Upper lobe of right lung (tissue), 1 donor: ENCODE measurements at places on chromosomes 11 and 22. TPM values are rescaled to one million over a fixed set of nuclear protein-coding genes. Genes with fewer than 3 reads are reported as not detected.

The UQCC3 gene
- total RNA-seq, result 5.7 TPM

GRCh38 chr11:120775986-120776951, 247.6 kb upstream of the TBCEL start:
- no peak overlapping the region for H3K4me3 ChIP-seq
- H3K27ac ChIP-seq, result no peak overlapping the region
- no peaks in the 10 kb centered on the region for H3K4me1 ChIP-seq
- no peaks in the 10 kb centered on the region for H3K27me3 ChIP-seq
- H3K36me3 ChIP-seq, result no peaks in the 10 kb centered on the region

- H3K4me3 ChIP-seq, result no peak overlapping the region
- peak overlapping the region; percentile 80 for H3K27ac ChIP-seq
- peaks cover 43% of the 10 kb centered on the region for H3K4me1 ChIP-seq
Measured at GRCh38 chr11:62439785-62440602, 21.2 kb downstream of the SCGB1A1 start.

DNA sequence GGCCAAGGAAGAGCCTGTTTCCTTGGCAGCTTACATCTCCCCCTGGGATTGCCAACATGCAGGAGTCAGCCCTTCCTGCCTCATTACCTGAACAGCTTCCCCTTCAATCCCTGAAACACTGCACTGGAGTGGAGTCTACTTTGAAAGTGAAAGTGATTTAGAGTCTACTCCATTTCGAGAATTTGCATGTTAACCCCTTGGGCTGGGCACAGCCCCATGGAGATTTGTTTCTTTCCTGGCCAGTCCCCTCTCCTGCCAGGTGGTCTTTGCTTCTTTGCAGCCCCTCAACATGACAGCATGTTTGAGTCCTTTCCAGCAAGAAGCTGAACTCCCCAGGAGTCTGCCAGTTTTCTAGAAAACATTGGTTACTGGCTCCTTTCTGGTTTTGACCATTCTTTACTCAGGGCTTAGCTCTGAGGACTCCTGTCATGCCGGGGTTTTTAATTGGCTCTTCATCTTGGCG, 59.9 kb downstream of the TRAF6 start:
- no peak for DNase-seq
- H3K36me3 ChIP-seq, result peaks cover 7% of the 10 kb centered on the region
- no peaks in the 10 kb centered on the region for H3K27me3 ChIP-seq
- H3K4me1 ChIP-seq, result peaks cover 31% of the 10 kb centered on the region
- peak overlapping the region; percentile 51 for H3K27ac ChIP-seq

The CCDC116 gene
- 0.69 TPM for total RNA-seq

GRCh38 chr11:111770581-111771134, 4.5 kb upstream of the PPP2R1B start:
- H3K4me1 ChIP-seq, result peaks cover 3% of the 10 kb centered on the region
- no peak overlapping the region for H3K4me3 ChIP-seq
- H3K27ac ChIP-seq, result no peak overlapping the region
- no peak for DNase-seq

DNA sequence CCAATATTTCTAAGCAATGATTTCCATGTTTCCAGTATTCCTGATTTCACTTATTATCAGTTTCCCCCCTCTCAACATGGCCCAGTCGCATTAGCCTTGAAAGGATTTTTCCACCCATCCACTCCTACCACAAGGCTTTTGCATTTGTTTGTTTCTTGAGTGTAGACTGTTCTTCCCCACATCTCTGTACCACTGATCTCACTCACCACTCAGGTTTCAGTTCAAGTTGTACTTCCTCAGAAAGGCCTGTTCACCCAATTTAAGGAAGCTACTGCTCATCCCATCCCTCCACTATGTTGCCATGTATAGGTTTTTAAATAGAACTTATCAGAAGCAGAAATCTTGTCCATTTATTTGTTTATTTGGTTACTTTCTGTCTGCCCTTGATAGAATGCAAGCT, 472.3 kb downstream of the FAM181B start:
- no peaks in the 10 kb centered on the region for H3K36me3 ChIP-seq
- H3K27ac ChIP-seq, result no peak overlapping the region
- H3K27me3 ChIP-seq, result no peaks in the 10 kb centered on the region
- H3K4me1 ChIP-seq, result no peaks in the 10 kb centered on the region
- no peak for DNase-seq

The UCP3 gene
- total RNA-seq, result 2.6 TPM

GRCh38 chr11:95156133-95156721, 66.6 kb downstream of the ENDOD1 start:
- peaks cover 5% of the 10 kb centered on the region for H3K4me1 ChIP-seq
- H3K27ac ChIP-seq, result no peak overlapping the region
- H3K27me3 ChIP-seq, result no peaks in the 10 kb centered on the region

GRCh38 chr11:39541945-39542351, 1917.5 kb downstream of the LRRC4C start:
- DNase-seq, result no peak
- H3K4me1 ChIP-seq, result no peaks in the 10 kb centered on the region
- no peak overlapping the region for H3K27ac ChIP-seq
- H3K36me3 ChIP-seq, result no peaks in the 10 kb centered on the region
- H3K27me3 ChIP-seq, result no peaks in the 10 kb centered on the region

The TMA7B gene
- total RNA-seq, result 0.69 TPM

The PRR5L gene
- total RNA-seq, result 24.5 TPM

GRCh38 chr22:35023692-35024363, 42.1 kb upstream of the ISX start:
- no peak overlapping the region for H3K4me3 ChIP-seq
- H3K36me3 ChIP-seq, result no peaks in the 10 kb centered on the region
- H3K27ac ChIP-seq, result no peak overlapping the region
- DNase-seq, result peak; percentile 86

GRCh38 chr11:488062-488461, 19.0 kb downstream of the RNH1 start:
- no peak for DNase-seq
- no peaks in the 10 kb centered on the region for H3K4me1 ChIP-seq
- H3K4me3 ChIP-seq, result no peak overlapping the region
- H3K36me3 ChIP-seq, result peaks cover 18% of the 10 kb centered on the region
- H3K27ac ChIP-seq, result no peak overlapping the region

DNA sequence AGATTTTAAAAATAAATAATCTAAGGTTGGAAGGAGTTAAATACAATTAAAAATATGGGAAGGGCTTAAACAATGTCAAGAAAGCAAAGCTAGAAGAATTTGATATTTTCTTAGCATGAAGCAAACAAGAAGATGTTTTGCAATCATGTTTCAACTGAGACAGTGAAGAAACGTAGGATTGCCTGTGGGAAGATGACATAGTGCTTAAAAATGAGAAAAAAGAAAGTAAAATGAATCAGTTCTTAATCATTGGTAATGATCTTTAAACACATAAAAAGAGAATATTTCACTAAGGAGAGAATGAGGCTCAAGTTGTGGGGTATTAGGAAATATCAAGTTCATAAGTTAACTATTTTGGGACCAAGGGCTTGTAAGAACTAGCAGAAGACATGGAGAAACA, 855.0 kb downstream of the METTL15 start:
- no peaks in the 10 kb centered on the region for H3K36me3 ChIP-seq
- H3K4me3 ChIP-seq, result no peak overlapping the region
- no peak for DNase-seq

GRCh38 chr11:100978939-100979338, 150.7 kb downstream of the PGR start:
- DNase-seq, result no peak
- H3K4me3 ChIP-seq, result no peak overlapping the region
- H3K36me3 ChIP-seq, result no peaks in the 10 kb centered on the region
- no peaks in the 10 kb centered on the region for H3K4me1 ChIP-seq
- H3K27ac ChIP-seq, result no peak overlapping the region

- no peaks in the 10 kb centered on the region for H3K27me3 ChIP-seq
- peaks cover 43% of the 10 kb centered on the region for H3K36me3 ChIP-seq
- DNase-seq, result peak; percentile 92
Measured at GRCh38 chr11:64777449-64778222, 706 bp downstream of the SF1 start.

The ANGPTL5 gene
- total RNA-seq, result 0.23 TPM

- no peak overlapping the region for H3K4me3 ChIP-seq
- DNase-seq, result no peak
- H3K4me1 ChIP-seq, result no peaks in the 10 kb centered on the region
- no peak overlapping the region for H3K27ac ChIP-seq
- H3K36me3 ChIP-seq, result no peaks in the 10 kb centered on the region
Measured at GRCh38 chr11:32772731-32773130, 21.7 kb downstream of the CCDC73 start.

DNA sequence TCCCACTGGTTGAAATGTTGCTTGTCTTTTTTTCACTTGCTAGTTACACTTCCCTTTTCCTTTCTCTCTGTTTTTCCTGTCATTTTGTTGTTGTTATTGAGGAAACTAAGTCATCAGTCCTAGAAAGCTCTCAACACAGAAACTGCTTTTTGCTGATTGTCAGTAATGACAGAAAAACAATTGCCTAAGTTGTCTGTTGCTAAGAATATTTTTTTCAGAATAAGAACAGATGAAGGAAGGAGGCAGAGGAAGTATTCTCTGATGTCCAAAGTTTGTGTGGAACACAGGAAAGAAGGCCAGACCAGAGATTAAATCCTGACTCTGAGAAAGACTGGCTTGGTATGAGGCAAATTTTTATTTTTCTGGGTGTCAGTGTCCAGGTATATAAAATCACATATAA, 163.3 kb downstream of the CASP12 start:
- H3K4me1 ChIP-seq, result peaks cover 4% of the 10 kb centered on the region
- H3K36me3 ChIP-seq, result no peaks in the 10 kb centered on the region
- H3K4me3 ChIP-seq, result no peak overlapping the region

GRCh38 chr11:28981381-28981780, 873.2 kb downstream of the METTL15 start:
- no peak overlapping the region for H3K4me3 ChIP-seq
- H3K36me3 ChIP-seq, result no peaks in the 10 kb centered on the region
- H3K4me1 ChIP-seq, result no peaks in the 10 kb centered on the region
- no peaks in the 10 kb centered on the region for H3K27me3 ChIP-seq
- no peak overlapping the region for H3K27ac ChIP-seq
- no peak for DNase-seq

GRCh38 chr11:69416143-69416515, 65.3 kb upstream of the LINC01488 start:
- H3K4me3 ChIP-seq, result no peak overlapping the region
- H3K27me3 ChIP-seq, result no peaks in the 10 kb centered on the region
- DNase-seq, result peak; percentile 51
- H3K27ac ChIP-seq, result no peak overlapping the region

The PTGDR2 gene
- 1.8 TPM for total RNA-seq

- H3K27ac ChIP-seq, result no peak overlapping the region
- H3K36me3 ChIP-seq, result no peaks in the 10 kb centered on the region
Measured at GRCh38 chr11:28729339-28729738, 621.2 kb downstream of the METTL15 start.

GRCh38 chr11:62804310-62805075, 747 bp downstream of the NXF1 start:
- H3K4me3 ChIP-seq, result peak overlapping the region; percentile 83
- no peaks in the 10 kb centered on the region for H3K27me3 ChIP-seq
- H3K27ac ChIP-seq, result peak overlapping the region; percentile 93
- H3K4me1 ChIP-seq, result peaks cover 28% of the 10 kb centered on the region
- no peak for DNase-seq

GRCh38 chr11:105236664-105237063, 97.1 kb upstream of the CARD18 start:
- no peak for DNase-seq
- no peak overlapping the region for H3K27ac ChIP-seq
- peaks cover 4% of the 10 kb centered on the region for H3K4me1 ChIP-seq

DNA sequence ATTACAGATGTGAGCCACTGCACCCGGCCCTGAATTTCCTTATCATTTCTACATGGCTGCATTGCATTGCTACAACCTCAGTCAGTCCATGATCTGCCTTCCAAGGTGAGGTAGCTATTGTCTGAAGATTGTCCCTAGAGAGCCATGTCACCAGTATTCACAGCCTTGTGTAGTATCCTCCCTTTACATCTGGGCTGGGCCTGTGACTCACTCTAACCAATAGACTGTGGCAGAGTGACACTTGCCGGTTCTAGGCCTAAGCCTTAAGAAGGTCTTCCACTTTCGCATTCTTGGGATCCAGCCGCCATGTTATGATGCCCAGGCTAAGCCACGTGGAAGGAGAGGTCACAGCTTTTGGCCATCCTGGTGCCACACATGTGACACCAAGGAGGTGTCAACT, 10.1 kb upstream of the PLEKHB1 start:
- H3K4me1 ChIP-seq, result no peaks in the 10 kb centered on the region
- H3K27me3 ChIP-seq, result no peaks in the 10 kb centered on the region
- no peak for DNase-seq
- H3K4me3 ChIP-seq, result no peak overlapping the region

DNA sequence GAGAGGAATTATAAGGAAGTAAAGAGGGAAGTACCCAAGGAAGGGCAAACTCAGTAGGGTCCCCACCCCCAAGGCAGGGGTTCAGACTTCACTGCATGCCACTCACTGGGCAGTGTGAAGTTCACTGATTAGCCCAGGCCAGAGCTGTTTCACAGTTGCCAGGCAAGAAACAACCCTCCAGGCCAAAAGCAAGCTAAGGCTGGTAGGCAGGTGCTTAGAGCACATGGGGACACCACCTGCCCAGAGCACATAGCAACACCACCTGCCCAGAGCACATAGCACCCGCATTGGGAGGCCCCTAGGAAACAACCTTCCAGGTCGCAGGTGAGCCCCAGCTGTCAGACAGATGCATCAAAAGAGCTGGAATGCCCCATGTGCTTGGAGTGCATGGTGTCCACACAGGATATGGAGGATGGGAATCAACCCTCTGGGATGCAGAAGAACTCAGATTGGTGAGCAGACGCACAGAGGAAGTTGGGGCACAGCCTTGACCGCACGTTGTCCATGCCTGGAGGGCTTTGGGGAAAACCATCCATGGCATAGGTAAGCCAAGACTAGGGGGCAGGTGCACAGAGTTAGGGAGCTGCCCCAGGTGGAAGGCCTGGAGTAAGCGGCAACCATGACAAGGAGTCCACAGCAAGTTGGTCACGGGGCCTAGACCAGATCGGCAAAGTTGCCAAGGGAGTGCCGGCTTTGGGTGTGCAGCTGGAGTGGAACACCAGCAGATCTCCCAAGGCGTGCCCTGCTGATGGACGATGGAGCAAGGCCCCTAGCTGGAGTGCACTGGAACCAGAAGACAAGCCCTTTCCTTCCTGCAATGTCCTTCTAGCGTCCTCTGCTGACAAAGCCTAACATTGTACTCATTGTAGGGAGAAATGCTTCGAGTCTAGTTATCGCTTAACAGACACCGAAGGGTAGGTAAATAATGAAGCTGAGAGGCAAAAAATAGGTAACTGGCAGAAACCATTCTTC, 7.8 kb upstream of the TMEM216 start:
- no peak overlapping the region for H3K27ac ChIP-seq
- DNase-seq, result peak; percentile 36
- H3K36me3 ChIP-seq, result no peaks in the 10 kb centered on the region
- H3K27me3 ChIP-seq, result no peaks in the 10 kb centered on the region
- no peak overlapping the region for H3K4me3 ChIP-seq

GRCh38 chr22:40635940-40636379, 559 bp downstream of the MRTFA start:
- no peak for DNase-seq
- H3K4me3 ChIP-seq, result peak overlapping the region; percentile 97
- no peaks in the 10 kb centered on the region for H3K27me3 ChIP-seq
- no peaks in the 10 kb centered on the region for H3K36me3 ChIP-seq
- H3K27ac ChIP-seq, result peak overlapping the region; percentile 86

GRCh38 chr11:91773090-91773489, 451.5 kb upstream of the FAT3 start:
- no peaks in the 10 kb centered on the region for H3K36me3 ChIP-seq
- DNase-seq, result no peak
- H3K27ac ChIP-seq, result no peak overlapping the region
- H3K27me3 ChIP-seq, result no peaks in the 10 kb centered on the region
